Naive thymus-derived CD4-positive, alpha-beta T cell (primary cell): ENCODE measurements at places on chromosomes 2 and 18. TPM values are rescaled to one million over a fixed set of nuclear protein-coding genes. Genes with fewer than 3 reads are reported as not detected.

DNA sequence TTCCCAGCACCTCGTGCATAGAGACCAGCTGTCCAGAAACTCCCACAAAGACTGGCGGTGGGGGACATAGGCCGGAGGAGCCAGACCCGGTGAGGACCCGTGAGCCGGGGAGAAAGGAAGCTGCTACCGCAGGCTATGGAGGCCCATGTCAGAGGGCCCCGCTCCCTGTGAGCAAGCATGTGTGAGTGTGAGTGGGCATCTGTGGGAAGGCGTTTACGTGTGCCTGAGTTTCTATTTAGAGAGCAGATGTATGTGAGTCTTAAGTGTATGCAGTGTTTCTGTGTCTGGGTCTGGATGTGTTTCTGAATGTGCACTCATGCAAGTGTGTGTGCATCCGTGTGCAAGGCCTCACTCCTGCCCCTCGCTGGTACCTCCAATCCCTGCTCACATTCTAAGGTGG, 187.8 kb upstream of the RAB6C start:
- H3K27me3 ChIP-seq: no peaks in the 10 kb centered on the region
- H3K4me1 ChIP-seq: no peaks in the 10 kb centered on the region

DNA sequence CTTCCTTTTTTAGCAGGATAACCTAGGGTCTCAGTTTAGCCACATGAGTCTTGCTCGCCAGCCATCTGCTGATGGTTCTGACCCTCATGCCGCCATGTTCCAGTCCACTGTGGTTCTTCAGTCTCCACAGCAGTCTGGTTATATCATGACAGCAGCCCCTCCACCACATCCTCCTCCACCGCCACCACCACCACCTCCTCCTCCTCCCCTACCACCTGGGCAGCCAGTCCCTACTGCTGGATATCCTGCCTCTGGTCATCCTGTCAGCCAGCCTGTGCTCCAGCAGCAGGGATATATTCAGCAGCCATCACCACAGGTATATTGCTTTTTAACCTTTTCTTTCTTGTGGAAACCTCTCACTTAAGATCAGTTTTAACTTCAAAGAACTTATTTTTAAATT, 89.9 kb upstream of the UBXN4 start:
- no peak overlapping the region for H3K4me3 ChIP-seq
- peaks cover 19% of the 10 kb centered on the region for H3K36me3 ChIP-seq
- DNase-seq: no peak
- H3K27ac ChIP-seq: no peak overlapping the region
- H3K27me3 ChIP-seq: no peaks in the 10 kb centered on the region

- no peak overlapping the region for H3K4me3 ChIP-seq
- peaks cover 72% of the 10 kb centered on the region for H3K36me3 ChIP-seq
- H3K27ac ChIP-seq: no peak overlapping the region
- no peaks in the 10 kb centered on the region for H3K4me1 ChIP-seq
These were observed 181.1 kb upstream of the PGAP1 start for GRCh38 chr2:197107291-197108269.

DNA sequence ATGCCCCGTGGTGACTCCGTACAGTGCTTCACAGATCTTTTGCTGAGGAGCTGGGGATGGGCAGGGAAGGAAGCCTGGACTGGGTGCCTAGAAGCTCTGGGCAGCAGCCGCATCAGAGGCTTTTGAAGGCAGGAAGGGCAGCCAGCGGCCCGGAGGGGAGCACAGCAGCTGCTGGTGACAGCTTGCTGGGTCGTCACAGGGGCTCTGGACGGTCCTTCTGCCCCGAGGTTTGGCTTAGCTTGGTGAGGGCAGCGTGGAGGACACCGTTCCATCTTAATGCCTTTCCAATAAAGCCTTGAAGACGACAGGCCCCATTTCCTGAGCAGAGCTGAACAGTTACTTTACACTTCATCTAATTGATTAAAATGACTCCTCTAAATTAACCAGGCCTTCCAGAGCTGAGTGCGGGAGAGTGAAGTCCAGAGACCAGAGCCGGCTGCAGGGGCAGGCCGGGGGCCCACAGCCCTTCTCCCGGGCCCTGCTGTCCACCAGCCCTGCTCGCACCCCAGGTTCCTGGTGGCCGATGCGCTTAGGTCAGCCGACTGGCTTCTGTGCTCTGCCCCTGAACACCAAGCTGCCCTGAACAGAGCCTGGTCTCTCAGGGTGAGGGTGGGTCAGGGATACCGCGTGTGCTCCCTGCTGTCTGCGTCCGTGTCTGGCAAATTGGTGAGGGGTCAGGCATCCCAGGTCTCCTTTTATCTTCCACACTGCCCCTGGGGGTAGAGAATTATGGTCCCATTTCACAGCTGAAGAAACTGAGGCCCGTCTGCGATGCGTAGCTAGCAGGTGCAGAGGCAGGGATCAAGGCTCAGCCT, 43.5 kb downstream of the RRM2 start:
- H3K36me3 ChIP-seq: no peaks in the 10 kb centered on the region
- DNase-seq: no peak
- no peak overlapping the region for H3K27ac ChIP-seq
- no peaks in the 10 kb centered on the region for H3K27me3 ChIP-seq
- no peaks in the 10 kb centered on the region for H3K4me1 ChIP-seq

DNA sequence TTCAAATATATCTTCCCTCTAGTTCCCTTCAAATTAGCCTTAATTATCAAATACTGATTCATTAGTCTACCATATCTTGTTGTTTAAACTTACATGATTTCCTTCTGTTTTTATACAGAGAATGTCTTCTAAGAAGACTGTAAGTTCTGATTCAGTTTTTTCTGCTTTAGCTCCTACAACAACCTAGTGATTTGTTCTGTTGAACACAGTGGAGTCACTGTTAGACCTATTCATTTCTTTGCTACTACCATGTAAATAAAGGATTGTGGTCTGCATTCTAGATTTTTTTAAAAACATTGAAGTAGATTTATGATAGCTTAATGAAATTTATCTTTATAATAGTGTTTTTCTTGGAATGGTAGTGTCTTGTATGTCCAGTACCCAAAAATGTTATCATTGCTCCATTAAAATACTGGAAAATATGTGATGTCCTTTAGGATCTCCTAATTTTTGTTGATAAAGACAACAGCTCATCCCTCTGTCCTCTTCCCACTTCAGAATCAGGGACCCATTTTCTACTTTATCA, 146.4 kb downstream of the MBD5 start:
- H3K36me3 ChIP-seq: no peaks in the 10 kb centered on the region
- H3K27ac ChIP-seq: no peak overlapping the region
- no peak overlapping the region for H3K4me3 ChIP-seq
- no peaks in the 10 kb centered on the region for H3K27me3 ChIP-seq
- no peak for DNase-seq

DNA sequence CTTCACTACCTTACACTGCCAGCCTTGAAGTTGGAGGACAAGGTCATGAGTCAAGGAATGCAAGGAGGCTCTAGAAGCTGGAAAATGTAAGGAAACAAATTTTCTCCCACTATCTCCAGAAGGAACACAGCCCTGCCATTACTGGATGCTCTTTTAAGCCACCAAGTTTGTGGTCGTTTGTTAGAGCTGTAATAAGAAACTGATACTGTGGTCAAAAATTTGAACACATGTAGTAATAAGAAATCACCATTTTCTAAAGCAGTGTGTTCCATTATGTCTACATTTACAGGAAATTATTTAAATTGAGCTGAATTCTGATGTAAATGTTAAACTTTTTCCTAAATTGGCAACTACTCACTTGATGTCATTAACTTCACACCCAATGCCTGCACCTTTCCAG, 729.0 kb downstream of the KCNJ3 start:
- no peak overlapping the region for H3K4me3 ChIP-seq
- no peak for DNase-seq
- H3K4me1 ChIP-seq: no peaks in the 10 kb centered on the region
- H3K27me3 ChIP-seq: no peaks in the 10 kb centered on the region
- H3K27ac ChIP-seq: no peak overlapping the region

GRCh38 chr2:62406573-62407043, 99.4 kb downstream of the TMEM17 start:
- H3K27ac ChIP-seq: no peak overlapping the region
- H3K4me1 ChIP-seq: no peaks in the 10 kb centered on the region
- H3K27me3 ChIP-seq: no peaks in the 10 kb centered on the region
- H3K36me3 ChIP-seq: no peaks in the 10 kb centered on the region

DNA sequence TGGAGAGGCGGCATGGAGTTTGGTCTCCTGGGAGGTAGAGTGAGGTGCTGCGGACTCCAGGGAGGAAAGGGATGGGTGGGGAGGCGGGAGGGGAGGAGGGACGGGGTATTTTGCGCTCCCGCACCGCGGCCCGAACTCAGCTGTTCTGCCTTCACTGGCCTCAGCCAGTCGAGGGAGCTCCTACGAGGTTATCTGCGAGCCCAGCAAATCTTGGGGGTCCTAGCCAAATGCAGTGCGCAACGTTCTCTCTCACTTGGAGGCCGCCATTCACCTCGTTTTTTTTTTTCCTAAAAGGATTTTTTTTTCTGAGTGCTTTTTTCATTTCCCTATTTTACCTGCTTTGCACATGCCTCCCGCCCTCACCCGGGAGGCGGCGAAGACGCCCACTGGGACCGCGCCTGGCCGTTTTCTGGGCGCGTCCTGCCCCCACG, 877 bp upstream of the BCL2L11 start:
- H3K27ac ChIP-seq: peak overlapping the region; percentile 25
- no peak for DNase-seq
- peaks cover 16% of the 10 kb centered on the region for H3K27me3 ChIP-seq
- H3K4me1 ChIP-seq: peaks cover 35% of the 10 kb centered on the region
- peak overlapping the region; percentile 87 for H3K4me3 ChIP-seq

DNA sequence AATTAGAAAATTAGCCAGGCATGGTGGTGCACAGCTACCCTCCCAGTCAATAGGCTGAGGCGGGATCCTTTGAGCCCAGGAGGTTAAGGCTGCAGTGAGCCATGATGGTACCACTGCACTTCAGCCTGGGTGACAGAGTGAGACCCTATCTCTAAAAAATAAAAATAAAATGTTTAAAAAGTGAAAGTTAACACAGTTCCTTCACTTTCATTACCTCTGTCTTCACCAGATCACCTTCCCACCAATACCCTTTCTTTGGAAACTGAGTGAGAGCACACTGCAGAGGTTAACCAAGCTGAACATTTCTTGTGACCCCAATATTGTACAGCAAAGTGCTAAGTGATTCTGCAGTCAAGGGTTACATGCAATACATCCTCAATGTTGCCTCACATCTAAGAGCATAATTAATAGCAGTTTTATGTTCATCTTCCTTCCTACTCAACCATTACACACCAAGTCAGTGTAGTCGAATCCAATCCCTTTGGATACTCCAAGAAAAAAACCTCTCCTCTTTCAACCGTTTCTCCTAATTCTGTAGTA, 1.7 kb downstream of the L3MBTL4 start:
- H3K36me3 ChIP-seq: no peaks in the 10 kb centered on the region
- H3K4me3 ChIP-seq: no peak overlapping the region
- H3K4me1 ChIP-seq: no peaks in the 10 kb centered on the region
- no peak for DNase-seq
- H3K27ac ChIP-seq: no peak overlapping the region

- DNase-seq: no peak
- H3K36me3 ChIP-seq: no peaks in the 10 kb centered on the region
- H3K27ac ChIP-seq: no peak overlapping the region
- no peaks in the 10 kb centered on the region for H3K4me1 ChIP-seq
- no peaks in the 10 kb centered on the region for H3K27me3 ChIP-seq
These were observed 1908.4 kb upstream of the PIK3C3 start for GRCh38 chr18:40046596-40046995.

GRCh38 chr2:69740502-69740951, 1.4 kb upstream of the ANXA4 start:
- no peak for DNase-seq
- H3K27me3 ChIP-seq: no peaks in the 10 kb centered on the region
- H3K36me3 ChIP-seq: no peaks in the 10 kb centered on the region

- no peaks in the 10 kb centered on the region for H3K27me3 ChIP-seq
- no peak overlapping the region for H3K27ac ChIP-seq
- H3K36me3 ChIP-seq: no peaks in the 10 kb centered on the region
- DNase-seq: no peak
These were observed 1947.2 kb downstream of the SUCLG1 start for GRCh38 chr2:82511894-82512293.

DNA sequence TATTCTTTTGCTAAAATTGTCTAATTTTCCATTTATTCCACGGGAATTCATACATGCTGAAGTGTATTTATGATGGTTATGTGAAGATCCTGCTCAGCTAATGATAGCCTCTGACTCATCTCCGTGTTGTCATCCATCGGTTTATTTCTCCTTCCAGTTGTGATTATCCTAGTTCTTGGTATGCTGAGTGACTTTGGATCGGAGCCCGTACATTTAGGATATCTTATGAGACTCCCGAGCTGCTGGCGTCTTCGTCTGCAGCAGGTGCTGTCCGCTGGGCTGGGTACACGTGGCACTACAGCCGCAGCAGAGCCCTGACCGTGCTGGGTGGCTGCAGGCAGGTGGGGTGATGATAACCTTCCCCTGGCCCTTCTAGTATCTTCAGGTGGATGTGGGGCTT, 40.1 kb upstream of the GALR1 start:
- H3K27me3 ChIP-seq: no peaks in the 10 kb centered on the region
- DNase-seq: no peak
- H3K27ac ChIP-seq: no peak overlapping the region
- H3K4me3 ChIP-seq: peak overlapping the region; percentile 64

GRCh38 chr2:102224824-102225739, 38.3 kb downstream of the IL1RL2 start:
- H3K27ac ChIP-seq: no peak overlapping the region
- no peak overlapping the region for H3K4me3 ChIP-seq
- DNase-seq: no peak
- H3K4me1 ChIP-seq: peaks cover 7% of the 10 kb centered on the region
- no peaks in the 10 kb centered on the region for H3K27me3 ChIP-seq

DNA sequence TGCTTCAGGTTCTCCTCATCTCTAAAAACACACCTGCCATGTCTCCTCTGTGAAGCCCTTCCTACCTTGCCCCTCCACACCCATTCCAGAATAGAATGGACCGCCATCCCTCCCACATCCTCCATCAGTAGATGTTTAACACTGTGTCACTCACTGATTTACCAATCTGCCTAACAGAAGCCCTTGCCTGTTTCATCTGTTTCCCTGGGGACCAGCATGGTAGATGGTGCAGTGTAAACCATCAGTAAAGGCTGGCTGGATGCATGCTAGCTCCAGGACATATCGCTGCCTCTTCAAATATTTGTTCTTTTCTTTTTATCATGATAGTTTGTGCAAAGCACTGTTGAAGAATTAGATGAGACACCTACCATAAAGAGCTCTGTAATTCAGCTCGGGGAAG, 271.4 kb downstream of the PIEZO2 start:
- H3K36me3 ChIP-seq: no peaks in the 10 kb centered on the region
- DNase-seq: no peak
- no peak overlapping the region for H3K27ac ChIP-seq
- no peak overlapping the region for H3K4me3 ChIP-seq
- no peaks in the 10 kb centered on the region for H3K4me1 ChIP-seq

GRCh38 chr2:16043192-16043591, 102.8 kb downstream of the MYCN start:
- H3K27me3 ChIP-seq: no peaks in the 10 kb centered on the region
- H3K36me3 ChIP-seq: no peaks in the 10 kb centered on the region
- no peak for DNase-seq
- H3K27ac ChIP-seq: no peak overlapping the region
- no peaks in the 10 kb centered on the region for H3K4me1 ChIP-seq
- H3K4me3 ChIP-seq: no peak overlapping the region

Gene DSG2
- 0.13 TPM for total RNA-seq

Gene ARHGAP28
- not detected for total RNA-seq

Gene ZSWIM2
- total RNA-seq: not detected in 2 replicates

Gene CAPN14
- 0.18 and 0.24 TPM in 2 replicates for total RNA-seq

Gene RTN4
- total RNA-seq: 59.6 TPM

Gene RPRM
- 0.15 TPM in 1 of 2 replicates, not detected in the other for total RNA-seq

Gene AFF3
- 24.1 TPM for total RNA-seq

Gene GTF2A1L
- not detected for total RNA-seq

Gene NPHP1
- 0.23 TPM in 1 of 2 replicates, not detected in the other for total RNA-seq

Gene AP1S3
- total RNA-seq: 8.2 TPM in 2 replicates

Gene VSNL1
- total RNA-seq: not detected

Gene ACTG2
- not detected for total RNA-seq

Gene HOXD13
- total RNA-seq: not detected
